ENCODE measurements at places on chromosomes 4 and X.

DNA sequence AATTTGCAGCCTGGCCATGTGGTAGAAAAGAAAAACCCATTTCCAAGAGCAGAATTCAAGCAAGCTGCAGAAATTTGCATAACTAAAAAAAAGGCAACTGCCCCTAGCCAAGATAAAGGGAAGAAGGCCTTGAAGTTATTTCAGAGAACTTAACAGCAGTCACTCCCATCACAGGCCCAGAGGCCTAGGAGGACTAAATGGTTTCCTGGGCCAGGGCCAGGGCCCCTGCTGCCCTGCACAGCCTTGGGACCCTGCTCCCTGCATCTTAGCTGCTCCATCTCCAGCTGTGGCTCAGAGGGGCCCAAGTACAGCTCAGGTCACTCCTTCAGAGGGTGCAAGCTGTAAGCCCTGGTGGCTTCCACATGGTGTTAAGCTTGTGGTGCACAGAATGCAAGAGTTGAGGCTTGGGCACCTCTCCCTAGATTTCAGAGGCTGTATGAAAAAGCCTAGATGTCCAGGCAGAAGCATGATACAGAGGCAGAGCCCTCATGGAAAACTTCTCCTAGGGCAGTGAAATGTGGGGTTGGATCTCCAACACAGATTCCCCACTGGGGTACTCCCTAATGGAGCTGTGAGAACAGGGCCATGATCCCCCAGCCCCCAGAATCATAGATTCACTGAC lies 6.7 kb upstream of the MID2 start:
- no peak for DNase-seq

GRCh38 chr4:142840516-142841123 lies 5.5 kb downstream of the INPP4B start:
- no peak for DNase-seq

DNA sequence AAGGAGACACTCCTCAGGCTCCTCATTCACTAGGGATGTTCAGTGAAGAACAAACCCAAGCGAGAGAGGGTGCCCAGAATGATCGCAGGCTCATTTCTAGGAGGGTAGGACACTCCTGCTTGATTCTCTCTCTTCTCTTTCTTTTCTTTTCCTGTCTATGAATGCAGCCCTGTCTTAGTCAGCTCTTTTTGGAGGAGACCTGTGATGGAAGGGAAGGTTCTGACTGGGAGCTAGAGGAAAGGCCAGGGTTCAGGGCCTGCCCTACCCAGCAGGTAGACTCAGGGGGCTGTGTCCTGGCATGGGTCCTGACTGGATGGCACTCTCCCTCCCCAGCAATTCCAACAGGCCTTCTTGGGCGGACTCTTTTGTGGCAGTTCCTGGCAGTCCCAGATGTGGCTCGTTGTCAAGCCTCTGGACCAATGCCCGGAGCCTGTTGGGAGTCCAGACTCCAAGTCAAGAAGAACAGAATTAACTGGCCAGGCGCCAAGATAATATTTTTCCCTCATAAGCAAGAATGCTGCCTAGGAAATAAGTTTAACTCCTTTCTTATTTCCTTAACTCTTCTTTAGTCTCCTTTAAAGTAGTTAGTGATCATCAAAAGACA lies 139.4 kb upstream of the SCML1 start:
- no peak for DNase-seq

- DNase-seq: no peak
These were observed 210.7 kb upstream of the PPP1R2C start for GRCh38 chrX:42988700-42989099.

DNA sequence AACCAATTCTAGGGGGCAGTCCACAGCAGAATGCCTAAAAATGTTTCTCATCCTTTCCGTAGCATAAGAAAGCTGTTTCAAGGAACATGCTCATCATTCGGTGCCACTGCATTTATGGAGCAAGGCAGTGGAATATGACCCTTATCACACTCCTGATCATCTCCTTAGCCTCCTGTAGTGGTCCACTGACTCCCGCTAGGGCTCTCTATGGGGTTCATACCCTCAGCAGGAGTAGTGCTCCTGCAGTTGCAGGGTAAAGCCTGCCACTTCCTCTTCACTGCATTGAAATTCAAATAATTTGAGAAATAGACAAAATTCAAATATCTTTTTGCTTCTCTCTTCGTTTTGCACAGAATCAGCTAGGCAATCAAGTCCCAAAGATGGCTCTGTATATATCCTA lies 107.0 kb downstream of the NDST3 start:
- DNase-seq: no peak

GRCh38 chr4:119038116-119038841 lies 97.4 kb upstream of the MYOZ2 start:
- no peak for DNase-seq

GRCh38 chrX:69554321-69554947 lies 50.3 kb downstream of the NALF2 start:
- no peak for DNase-seq

GRCh38 chr4:14916554-14917297 lies 85.6 kb upstream of the CPEB2 start:
- no peak for DNase-seq

DNA sequence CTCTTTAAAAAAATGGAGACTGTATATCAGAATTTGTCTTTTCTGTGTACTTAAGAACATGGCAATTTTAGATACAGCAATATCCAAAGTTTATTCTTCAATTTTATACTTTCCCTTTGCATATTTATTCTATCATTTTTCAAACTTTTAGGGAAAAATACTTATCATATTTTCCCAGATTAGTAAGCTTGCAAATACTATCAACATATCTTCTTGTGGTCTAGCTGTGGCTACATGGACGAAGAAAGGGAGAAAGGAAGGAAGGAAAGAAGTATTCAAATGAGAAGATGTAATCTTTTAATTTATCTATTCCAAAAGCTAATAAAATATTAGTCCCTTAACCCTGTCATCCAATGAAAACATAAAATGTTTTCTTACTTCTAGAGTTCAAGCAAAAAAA lies 797.8 kb upstream of the GALNTL6 start:
- no peak for DNase-seq

DNA sequence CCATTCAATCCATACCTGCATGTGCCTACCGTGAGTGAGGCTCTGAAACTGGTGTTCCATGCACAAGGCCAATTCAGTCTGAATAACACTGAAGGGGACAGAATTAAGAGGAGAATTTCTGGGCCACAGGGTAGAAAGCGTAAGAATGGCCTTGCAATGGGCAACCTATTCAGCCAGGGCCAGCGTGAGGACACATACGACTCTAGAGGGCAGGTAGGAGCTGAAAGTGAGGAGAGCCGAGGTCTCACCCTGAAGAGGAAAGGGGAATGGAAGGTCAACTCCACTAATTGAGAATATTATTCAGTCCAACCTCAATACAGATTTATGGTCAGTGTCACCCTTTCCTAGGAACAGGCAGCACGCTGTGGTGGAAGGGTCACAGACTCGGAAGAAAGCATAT lies 202.2 kb downstream of the TRIML1 start:
- DNase-seq: no peak

DNA sequence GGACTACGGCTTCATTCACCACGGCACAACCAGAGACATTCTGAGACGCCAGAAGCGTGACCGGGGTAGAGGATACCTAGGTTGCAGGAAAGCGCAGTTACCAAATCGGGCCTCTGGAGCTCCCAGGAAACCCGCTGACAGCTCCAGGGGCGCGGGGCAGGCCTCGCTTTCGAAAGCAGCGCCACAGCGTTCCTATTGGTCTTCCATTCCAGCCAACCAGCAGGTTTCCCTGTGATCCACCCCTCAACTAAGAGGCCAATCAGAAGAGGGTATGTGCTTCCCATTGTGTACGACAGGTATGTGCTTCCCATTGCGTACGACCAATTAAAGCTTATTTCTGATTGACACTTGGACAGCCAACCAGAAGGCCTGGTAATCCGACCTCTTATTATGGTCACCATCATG lies 14.9 kb downstream of the SNX12 start:
- DNase-seq: no peak

DNA sequence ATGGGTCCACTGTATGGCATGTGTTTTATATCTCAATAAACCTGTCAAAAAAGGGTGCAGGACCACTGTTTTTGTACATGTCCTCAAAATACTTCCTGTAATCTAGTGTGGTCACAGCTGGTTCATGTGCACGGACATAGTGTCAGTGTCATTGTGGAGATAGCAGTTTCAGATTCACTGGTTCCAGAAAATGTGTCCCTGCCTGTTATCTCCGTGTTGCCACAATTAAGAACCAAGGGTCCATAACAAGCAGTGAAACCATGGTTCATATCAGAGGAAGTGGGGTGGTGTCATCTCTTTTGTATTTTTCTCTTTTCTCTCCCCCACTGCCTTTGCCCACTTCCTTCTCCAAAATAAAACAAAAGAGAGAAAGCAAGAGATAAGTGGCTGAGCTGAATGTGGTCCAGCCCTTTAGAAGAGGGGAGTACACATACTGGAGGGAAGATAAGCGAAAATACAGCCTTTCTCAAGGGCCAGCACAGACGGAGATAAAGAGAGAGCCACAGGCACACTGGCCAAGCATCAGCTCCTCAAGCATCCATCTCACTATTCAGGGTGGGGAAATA lies 51.2 kb downstream of the TBL1X start:
- no peak for DNase-seq

GRCh38 chrX:136346506-136346905 lies 45.7 kb downstream of the ADGRG4 start:
- no peak for DNase-seq

GRCh38 chr4:113223001-113223400 lies 173.5 kb downstream of the ANK2 start:
- no peak for DNase-seq

DNA sequence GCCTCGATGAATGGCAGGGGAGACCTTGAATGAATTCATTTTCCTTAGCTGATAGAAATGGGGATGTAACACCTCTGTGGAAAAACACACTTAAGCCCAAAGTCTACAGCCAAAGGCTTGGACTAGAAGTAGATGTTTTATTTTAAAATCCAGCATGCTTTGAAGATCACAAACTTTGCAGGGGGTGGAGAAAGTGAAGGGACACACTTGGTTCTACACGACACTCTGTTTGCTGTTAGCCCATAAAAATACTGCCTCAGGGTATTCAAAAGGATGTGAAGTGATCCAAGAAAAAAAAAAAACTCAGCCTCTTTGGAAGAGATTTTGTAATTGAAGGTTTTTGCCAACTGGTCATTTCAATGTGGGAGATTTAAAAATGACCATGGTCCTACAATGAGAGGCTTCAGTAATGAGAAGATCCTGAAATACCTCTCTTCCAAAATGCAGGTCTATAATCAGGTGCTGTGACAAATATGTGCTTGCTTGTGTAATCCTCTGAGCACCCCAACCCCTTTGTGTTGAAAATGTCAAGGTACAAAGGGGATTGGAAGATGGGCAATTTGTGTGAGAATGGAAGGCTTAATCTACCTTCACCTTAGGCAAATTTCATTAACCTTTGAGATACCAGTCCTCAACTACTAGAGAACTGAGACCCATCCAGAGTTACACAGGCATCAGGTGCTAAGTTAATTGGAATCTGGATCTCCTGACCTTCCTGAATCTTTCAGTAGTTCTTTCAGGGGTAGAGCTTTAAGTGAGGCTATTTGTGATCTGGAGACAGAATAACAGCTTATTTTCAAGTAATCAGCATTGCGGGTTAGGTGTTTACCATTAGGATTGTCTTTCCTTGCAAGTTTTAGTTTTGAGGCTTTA lies 82.5 kb downstream of the HS6ST2 start:
- DNase-seq: no peak

GRCh38 chr4:96295143-96295741 lies 455.3 kb downstream of the PDHA2 start:
- DNase-seq: no peak

GRCh38 chrX:1598876-1599790 lies 7.7 kb downstream of the AKAP17A start:
- DNase-seq: no peak

DNA sequence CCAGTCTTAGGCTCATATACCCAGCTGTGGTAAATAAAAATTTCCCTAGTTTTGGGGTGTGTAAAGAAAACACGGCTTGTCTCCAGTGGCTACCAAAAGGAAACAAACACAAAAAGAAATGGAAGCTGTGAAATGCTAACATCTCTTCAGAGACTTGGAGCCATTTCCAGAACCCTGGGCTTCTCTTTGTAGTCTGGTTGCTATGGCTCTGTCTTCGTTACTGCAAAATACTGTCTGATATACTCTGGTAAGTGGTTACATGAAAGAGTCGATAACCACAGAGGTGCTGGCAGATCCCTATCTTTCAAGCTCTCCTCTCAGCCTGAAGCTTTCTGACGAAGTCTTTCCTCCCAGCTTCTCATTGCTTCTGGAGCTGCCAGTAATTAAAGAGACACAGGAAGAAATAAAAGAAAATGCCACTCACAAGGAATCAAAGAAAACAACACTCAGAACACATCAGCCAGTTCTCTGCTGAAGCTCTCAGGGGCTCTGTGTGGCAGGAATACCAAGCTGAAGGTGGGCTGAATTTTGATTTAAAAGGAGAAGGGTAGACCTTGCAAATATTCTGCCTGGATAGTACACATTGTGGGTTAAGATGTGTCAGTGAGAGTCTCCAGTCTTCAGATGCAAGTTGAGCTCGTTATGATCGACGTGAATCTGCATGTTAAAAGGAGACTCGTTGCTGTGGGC lies 107.6 kb upstream of the FAM9C start:
- DNase-seq: no peak

DNA sequence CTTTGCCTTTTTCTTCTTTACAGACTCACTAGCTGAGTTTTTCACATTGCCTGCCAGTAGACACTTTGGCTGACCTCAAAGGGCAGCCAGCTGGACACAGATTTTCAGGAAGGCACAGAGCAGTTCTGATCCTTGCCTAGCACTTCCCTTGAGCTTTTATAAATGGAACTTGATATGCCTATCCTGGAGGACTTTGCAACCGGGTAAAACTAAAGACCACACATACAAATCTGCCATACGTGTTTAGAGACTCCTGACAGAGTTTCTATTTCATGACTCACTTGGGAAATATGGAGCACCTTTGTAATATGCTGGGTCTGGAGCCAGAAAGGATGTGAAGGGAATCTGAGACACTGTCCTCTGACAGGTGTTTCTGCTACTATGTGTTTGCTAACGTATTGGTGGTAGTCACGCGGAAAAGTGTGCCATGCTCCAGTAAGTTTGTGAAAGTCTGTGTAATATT lies 56.7 kb upstream of the RASSF6 start:
- no peak for DNase-seq

Data from activated CD4-positive, CD25-positive, alpha-beta regulatory T cell (primary cell).